ENCODE measurements at places on chromosomes 16 and 17. TPM values are rescaled to one million over a fixed set of nuclear protein-coding genes. Genes with fewer than 3 reads are reported as not detected.

CHD9NB gene
- total RNA-seq = not detected

TLCD2 gene
- 0.10 TPM for total RNA-seq

ZACN gene
- total RNA-seq = 0.14 TPM

GRAPL gene
- 32.3 TPM for total RNA-seq

KRTAP4-5 gene
- not detected for total RNA-seq

HCFC1R1 gene
- 37.2 TPM for total RNA-seq
